ENCODE measurements at places on chromosomes 12 and 14.

DNA sequence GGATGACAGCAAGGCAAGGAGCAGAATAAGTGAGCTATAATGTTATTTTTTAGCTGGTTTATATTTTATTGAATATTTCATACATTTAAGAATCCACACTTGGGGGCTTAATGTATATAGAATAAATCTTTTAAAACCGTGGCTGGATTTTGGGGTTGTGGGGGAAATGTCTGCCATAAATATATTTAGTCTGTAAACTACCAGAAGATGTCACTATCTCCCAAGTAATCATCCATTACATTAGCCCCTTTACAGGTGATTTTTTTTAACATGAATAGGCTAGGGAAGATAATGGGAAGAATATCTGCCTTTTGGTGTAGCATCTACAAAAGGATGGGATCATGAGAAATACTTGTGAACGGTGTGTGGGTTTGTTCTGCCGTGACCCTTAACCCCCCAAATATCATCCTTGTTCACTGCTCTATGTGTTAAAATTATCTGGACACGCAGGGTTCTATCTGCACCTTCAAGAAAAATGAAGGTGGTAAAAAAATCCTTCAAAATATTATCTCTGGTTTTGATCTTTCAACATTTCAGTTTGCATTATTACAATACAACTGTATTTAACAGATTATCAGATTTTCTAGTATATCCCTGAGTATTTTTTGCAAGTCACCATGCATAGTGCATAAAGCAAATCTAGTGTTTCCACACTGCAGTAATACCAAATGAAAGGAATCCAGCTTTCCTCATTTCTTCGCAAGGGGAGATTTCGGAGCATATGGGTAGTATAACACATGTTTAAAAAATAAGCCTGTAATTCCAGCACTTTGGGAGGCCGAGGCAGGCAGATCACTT, 8.0 kb upstream of the SLC17A8 start:
- peak; percentile 10 for DNase-seq

DNA sequence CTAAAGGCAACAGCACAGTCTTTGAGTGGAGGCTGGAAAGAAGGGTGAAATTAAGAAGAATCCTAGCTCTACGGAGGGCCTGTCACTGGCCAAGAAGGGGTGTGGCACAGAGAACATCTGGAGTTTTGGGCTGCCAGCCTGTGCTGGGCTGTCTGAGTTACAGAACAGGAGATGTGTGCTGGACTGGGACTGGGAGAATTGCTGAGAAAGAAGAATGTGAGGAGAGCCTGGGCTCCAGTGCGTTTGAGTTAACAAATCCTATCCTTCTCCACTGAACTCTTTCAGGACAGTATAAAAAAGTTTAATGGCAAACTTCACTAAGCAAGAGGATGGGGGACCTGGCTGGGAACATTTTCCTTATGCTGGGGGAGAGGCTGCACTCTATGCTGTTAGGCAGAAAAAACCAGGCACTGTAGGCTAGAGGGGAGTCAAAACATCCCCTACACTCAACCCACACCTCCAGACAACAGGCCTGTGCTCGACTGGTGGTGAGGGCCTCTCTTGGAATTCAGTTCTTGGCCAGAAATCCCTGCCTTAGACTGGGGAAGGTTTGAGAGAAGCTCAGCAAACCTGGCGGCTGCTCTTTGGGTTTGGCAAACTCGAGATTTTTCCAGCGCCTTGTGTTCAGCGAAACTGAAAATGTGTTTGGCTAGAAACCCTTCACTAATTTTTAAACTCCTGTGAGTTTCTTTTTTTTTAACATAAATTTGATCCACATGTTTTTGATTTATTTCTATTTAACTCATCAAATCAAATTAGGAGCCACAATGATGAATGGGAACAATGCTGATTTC, 217.3 kb downstream of the MON2 start:
- no peak for DNase-seq

GRCh38 chr14:99755068-99755405, 38.2 kb upstream of the EML1 start:
- no peak for DNase-seq

DNA sequence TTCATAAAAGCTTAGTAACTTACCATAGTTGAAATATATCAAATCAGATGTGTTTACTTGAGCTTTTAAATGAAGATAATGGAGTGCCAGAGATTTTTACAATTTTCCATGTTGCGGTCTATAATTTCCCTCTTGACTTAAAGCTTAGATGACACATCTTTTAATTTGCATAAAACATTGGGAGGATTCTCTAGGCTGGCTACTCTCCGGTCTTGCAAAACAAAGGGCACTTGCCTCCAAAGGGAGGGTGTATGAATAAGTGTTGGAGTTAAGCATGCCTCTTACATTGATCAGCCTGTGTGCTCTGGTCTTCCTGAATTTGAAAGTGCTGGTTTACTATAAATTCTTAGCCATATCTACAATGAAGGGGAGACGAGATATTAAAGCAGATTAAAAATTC, 336.4 kb upstream of the NAV3 start:
- no peak for DNase-seq

- DNase-seq, result peak; percentile 75
Observed at GRCh38 chr12:54853933-54854538, at the start of gene MUCL1. TSS of gene MUCL1 (plus strand) at chr12:54854516. CDS start at chr12:54854583, 67 bp downstream.

DNA sequence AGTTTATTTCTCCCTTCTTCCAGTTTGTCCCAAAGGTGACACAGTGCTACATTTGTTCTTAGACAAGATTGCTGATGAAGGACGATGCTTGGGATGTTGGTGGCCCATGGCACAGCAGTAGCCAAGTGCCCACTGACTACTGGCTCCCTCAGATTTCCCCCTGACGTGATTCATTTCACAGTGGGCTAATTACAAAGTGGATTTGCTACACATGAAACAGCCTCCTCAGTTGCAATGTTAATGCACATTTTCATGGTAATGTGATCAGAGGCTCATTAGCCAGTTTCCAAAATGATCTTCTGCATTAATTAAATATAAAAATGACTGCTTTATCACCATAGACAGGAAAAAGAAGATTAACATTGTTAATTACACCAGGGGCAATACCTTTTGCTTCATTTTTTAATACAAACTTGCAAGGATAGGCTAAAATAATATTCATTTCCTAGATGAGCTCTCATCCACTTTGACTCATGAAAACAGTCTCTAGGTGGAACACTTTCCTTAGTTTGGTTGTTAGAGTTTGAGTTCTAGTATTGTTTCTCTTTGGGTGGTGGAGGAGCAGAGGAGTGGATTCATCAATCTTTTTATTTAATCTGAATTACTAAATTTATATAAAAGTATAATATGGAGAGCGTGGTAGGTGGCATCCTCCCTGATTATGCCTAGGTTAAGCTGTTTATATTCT, 250.9 kb downstream of the PDZRN4 start:
- no peak for DNase-seq

DNA sequence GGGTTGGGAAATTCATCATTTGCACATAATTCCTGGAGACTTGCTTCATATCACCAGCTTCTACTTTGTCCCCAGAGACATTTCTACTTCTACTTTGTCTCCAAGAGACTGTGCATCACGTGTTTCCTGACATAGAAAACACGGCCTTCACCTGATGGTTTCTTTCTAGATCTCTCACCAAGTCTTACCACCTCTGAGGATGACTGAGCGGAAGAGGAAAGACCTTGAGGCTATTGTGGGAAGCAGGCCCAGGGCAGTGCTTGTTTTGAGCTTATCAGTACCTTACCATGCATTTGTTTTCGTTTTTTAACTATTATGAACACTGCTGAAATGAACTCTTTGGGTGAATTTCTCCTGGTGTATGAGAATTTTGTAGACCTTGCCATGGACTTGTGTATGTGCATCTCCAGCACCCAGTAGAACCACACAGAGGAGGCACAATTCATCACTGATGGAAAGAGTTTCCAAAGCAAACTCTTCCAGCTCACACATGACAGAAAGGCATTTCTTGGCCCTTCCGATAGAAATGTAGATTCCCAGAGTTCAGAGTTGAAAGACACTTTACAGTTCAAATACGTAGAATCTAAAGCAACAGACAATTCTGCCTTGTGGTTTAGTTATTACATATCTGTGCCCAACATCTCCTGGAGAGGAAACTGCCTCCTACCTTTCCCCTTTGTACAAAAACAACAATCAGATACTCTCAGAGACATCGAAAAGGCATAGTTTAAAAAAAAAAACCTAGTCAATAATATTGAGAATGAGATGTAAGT, 434.7 kb downstream of the FUT8 start:
- DNase-seq, result no peak

DNA sequence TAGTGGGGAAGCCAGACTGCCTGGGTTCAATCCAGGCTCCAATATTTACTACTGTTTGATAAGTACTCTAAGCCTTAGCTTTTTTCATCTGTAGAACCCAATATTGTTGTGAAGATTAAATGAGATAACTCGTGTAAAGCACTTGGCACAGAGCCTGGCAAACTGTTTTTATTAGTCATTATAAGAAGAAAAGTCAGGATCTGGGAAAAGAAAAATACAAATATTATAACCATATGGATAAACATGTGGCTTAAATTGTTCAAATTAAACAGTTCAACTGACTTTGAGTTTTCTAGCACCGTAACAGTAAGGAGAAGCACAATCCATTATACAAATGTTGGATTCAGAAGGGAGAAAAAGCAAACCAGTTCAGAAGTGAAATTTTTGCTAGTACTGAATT, 22.0 kb upstream of the CDK17 start:
- no peak for DNase-seq

DNA sequence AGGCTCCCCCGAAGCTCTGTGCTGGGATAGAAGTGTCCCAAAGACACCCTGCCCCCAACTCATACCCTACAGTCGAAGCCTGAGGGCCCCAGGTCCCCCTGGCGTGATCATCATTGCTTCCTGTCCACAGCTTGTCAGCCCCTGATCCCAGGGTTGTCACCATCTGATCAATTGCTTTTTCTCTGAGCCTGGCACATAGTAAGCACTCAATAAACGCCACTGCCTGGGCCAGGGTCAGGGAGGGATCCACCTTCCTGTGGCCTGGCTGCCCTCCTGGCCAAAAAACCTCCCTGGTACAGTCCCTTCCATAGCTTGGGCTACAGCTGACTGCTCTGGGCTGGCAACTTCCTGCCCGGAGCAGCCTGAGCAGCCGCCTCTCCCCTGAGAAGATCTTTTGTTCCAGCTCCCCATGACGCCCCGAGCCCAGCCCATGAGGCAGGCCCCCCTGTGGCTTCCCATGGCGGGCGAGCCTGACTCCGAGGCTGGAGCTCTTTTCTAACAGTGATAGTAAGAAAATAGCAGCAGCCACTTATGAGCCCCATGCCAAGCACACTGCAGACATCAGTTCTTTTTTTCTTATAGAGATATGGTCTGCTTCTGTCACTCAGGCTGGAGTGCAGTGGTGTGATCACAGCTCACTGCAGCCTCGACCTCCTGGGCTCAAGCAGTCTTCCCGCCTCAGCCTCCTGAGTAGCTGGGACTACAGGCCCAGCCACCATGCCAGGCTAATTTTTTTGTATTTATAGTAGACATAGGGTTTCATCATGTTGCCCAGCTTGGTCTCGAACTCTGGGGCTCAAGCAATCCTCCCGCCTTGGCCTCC, 6.5 kb downstream of the SH2B3 start:
- DNase-seq, result no peak

DNA sequence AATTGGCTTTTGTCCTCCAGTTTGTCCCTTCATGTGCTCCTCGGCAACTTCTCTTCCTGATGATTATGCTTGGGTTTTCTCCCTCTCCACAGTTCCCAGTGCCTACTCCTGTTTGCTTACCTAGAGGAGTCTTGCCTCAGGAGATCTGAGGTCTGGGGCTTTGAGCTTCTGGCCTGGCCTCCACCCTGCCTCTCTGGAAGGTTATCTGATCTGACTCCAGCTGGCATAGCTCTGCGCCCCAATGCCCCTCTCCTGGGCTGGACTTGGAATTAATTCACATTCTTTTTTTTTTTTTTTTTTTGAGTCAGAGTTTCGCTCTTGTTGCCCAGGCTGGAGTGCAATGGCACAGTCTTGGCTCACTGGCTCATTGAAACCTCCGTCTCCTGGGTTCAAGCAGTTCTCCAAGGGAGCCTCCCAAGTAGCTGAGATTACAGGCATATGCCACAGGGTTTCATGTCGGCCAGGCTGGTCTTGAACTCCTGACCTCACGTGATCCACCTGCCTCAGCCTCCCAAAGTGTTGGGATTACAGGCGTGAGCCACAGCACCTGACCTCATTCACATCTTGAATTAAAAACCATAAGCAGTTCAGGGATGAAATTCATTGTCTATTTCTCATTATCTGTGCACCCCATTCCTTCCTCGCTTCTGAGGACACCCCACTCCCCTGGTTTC, 33.5 kb downstream of the CFL2 start:
- DNase-seq, result no peak

DNA sequence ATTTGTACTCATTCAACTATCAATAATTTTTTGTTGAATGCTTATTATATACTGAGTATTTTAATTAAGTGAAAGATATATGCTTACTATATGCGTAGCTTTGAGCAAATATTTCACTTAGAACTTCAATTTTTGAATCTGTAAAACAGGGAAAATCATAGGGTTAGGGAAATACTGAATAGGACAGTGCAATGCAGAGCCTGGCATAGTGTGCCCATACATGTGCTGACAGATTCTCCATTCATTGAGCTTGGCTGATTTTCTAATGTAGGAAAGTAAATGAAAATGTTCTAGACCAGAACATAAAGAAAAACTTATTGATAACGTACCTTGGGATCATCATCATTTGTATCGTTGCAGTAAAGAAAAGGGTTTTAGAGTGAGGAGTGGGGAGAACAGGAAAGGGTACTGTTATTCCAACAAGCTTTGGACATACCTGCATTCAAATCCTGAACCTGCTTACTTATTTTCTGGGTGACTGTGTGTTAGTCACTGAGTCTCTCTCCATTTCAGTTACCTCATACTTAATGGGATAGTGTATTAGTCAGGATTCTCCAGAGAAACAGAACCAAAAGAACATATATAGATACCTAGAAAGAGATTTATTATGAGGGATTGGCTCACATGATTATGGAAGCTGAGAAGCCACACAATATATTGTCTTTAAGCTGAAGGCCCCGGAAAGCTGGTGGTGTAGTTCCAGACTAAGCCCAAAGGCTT, 436.4 kb downstream of the ADAMTS20 start:
- no peak for DNase-seq

- DNase-seq, result no peak
Observed at GRCh38 chr14:41130274-41130673, 476.4 kb upstream of the LRFN5 start.

DNA sequence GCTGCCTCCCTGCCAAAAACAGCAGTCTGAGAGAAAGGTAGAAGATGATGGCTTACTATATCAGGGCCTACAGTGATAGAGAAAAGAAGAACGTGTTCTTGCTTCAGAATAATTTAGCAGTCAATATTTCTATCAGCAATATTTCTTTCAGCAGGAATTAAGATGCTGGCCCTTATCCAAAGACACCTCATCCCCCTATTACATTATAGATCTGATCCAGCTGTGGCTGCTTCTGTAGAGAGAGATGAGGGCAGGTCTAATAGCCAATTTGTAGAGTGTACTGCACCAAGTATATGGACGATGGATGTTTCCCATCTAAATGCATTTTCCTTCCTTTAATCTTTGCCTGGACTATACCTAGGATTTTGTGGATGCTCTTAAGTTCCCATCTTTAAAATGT, 451.7 kb downstream of the NPAS3 start:
- no peak for DNase-seq

DNA sequence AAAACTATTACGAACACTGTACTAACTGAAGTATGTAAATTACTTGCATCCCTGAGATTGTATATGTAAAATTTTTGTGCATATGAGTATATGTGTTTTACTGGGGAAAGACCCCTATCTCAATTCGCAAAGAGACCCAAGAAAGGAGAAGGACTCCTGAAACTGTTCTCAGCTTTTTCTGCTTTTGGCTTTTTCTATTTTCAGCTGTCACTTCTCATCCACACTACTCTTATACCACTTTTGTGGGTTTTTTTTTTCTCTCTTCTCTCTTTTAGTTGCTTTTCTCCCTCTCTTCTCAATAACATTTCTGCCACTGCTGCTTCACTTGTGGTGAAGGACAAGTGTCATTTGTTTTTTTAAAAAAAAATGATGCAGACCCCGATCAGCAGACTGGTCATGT, 39.8 kb downstream of the NIN start:
- no peak for DNase-seq
